ENCODE measurements at places on chromosomes 6 and 20.
A peak's percentile ranks its signal among the peaks of the same experiment; 100 is the strongest.

DNA sequence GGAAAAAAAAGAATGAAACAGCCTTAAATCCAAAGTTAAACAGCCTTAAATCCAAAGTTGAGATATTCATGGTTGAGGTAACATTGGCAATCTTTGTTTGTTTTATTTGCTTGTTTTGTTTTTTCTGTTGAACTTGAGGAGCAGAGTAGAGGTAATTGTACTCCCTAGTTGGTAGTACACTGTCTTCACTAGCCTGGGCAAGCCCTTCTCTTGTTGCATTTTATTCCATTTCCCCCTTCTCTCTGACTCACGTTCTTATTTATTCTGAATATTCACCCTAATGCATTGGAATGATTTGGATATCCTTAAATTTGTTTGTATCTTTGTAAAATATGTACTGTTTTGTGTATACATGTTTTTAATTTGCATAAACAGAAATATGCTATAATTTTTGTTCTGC is 397.6 kb downstream of the CDC5L start:
- DNase-seq, result no peak

GRCh38 chr20:46324960-46325703 is 16.8 kb upstream of the CDH22 start:
- DNase-seq, result no peak

GRCh38 chr6:7529141-7529540 is 12.3 kb upstream of the DSP start:
- DNase-seq, result no peak

DNA sequence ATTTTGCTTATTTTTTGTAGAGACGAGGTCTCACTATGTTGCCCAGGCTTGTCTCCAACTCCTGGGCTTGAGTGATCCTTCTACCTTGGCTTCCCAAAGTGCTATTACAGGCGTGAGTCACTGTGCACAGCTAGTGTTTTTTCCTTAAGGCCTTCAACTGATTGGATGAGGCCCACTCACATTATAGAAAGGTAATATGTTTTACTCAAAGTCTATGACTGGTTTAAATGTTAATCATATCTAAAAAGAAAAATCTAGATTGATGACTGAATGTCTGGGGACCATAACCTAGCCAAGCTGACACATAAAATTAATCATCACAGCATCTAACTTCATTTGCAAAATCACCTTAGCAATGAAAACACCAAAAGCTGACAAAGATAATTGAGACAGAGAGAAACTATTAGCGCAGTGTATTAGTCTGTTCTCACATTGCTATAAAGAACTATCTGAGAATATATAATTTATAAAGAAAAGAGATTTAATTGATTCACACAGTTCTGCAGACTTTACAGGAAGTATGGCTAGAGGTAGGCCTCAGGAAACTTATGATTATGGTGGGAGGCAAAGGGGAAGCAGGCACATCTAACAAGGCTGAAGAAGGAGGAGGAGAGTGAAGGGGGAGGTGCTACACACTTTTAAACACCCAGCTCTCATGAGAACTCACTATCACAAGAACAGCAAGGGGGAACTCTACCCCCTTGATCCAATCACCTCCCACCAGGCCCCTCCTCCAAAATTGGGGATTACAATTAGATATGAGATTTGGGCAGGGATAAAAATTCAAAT is 66.8 kb upstream of the ARHGAP18 start:
- DNase-seq, result no peak

DNA sequence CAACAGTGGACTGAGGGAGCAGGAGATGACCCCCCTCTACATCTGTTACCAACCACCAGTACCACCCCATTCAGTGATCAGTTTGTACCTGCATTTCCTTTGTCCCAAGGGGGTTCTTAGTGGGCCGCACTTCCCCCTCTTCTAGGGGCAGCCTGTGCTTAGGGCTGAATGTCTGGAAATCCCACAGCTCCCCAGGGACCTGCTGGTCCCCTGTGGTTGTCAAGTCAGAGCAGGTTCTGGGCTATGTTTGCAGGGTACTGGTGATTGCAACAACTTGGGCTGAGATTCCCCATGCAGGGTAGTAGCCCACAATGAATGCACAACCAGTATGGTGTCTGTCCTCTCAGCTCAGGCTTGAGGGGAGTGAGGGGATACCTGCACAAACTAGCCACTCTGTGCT is 39.7 kb upstream of the COL10A1 start:
- no peak for DNase-seq

GRCh38 chr6:5045416-5045815 is 39.7 kb upstream of the PPP1R3G start:
- DNase-seq, result no peak

GRCh38 chr6:112774319-112774718 is 427.2 kb downstream of the RFPL4B start:
- DNase-seq, result no peak

DNA sequence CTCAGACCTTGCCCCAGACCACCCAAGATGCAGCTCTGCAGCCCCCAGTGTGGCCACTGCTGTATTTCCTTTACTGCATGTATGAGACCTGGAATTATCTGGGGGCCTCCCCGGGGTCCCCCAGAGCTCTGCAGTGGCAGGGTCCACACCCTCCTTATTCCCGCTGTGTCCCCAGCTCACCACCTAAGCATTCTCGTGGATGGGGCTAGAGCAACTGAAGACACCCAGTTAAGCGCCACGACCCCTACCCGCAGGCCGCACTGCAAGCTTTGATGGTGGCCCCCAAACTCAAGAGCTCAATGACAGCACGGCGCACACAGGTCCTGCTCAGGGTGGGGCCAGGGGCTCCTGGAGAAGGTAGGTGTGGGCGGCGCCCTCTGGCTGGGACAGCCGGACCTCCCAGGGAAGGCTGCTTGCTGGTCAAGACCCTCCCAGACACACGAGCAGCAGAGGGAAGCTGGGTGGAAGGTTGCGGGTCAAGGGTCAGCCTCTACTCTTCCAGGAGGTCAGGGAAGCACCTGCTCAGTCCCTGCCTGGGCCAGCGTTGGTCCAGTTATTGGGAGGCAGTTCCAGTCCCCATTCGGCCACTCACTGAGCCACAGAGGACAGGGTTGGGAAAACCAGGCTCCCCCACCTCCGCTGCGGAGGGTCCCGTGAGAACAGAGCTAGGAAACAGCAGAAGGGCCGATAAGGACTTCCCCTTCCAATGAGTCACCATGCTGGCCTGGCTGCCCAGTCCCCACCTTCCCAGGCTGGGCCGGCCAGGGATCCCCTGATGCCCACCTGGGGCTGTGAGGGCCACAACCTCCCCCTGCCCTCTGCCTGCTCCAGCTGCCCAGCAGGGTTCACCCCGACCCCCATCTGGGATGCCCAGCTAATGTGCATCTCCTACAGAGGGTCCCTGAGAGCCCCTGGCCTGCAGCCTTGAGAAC is 2.9 kb downstream of the LAMA5 start:
- no peak for DNase-seq

DNA sequence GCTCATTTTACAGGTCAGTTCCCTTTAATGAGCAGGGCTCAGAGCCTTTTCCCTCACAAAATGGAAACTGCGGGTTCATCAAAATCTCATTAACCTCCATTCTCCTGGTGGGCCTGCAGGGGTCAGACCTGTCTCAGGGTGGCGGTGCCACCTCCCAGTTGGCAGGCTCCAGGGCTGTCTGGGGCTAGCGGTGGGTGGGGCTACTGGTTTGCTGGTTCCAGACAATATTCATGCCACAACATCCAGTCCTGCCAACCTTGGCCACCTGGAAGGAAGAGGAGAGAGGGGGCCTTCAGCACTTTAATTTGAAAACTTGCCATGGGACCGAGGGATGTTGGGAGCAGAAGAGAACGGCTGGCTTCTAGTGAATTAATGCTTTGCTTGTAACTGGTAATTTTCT is 41.9 kb upstream of the CTNNBL1 start:
- DNase-seq, result peak; percentile 8

DNA sequence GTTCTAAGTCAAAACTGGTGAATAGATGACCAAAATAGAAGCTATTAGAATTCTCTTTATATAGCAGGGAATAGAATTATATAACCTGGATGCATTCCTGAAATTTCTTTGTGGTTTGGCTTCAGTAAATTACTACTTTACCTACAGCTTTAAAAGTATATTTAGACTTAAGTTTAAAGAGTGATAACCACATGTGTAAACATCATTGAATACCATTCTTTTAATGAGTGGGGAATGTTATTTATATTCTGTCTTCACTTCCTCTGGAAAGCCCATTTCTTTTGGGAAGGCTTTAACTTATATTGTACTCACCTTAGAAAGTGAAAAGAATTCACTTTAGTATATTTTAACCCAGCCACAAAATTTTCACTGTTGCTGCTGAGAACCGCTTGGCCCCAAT is 39.1 kb downstream of the PLEKHG1 start:
- DNase-seq, result no peak

DNA sequence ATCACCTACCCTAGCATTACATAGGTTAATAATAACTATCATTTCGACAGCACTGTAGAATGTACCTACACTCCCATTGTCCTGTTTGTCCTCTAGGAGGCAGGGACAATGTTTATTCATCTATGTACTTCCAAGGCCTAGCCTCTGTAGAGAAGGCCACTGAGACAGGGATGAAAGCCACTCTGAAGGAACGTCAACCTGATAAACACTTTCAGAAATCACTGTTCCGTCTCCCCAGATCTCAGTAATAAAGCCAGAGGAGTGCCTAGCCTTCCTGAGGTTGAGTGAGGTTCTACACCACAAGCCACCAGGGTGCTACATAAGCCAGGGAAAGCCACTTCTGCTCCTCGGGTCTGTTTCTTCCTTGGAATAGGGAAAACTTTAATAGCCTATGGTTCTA is 44.8 kb downstream of the POPDC3 start:
- no peak for DNase-seq

DNA sequence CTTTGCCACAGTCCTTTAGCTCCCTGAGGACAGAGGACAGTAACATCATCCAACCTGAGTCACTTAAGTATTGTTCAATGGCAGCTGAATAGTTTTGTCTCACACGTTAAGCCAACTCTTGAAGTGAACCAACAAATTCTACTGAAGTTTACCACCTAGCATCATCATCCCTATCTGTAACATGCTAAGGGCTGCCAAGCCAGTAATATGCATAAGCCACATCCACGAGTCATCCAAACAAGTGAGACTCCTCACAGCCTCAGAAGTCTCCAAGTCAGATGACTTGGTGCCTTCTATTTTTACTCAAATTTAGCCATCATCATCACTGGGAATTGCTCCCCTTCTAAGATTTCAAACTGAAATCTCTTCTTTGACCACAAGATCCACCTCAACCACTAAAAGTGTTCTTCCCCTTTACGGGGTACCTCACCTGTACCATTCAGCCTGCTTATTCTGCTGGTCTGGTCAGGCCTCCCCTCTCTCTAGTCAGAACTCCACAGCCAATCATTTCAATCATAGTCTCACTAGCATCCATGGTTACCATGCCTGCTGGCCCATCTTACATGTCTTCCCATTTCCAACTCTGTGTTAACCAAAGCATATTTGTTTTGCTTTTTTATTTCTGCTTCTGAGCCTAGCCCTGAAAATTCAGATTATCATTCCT is 73.7 kb downstream of the DTNBP1 start:
- DNase-seq, result no peak

GRCh38 chr6:18080544-18080943 is 41.9 kb downstream of the NHLRC1 start:
- no peak for DNase-seq

DNA sequence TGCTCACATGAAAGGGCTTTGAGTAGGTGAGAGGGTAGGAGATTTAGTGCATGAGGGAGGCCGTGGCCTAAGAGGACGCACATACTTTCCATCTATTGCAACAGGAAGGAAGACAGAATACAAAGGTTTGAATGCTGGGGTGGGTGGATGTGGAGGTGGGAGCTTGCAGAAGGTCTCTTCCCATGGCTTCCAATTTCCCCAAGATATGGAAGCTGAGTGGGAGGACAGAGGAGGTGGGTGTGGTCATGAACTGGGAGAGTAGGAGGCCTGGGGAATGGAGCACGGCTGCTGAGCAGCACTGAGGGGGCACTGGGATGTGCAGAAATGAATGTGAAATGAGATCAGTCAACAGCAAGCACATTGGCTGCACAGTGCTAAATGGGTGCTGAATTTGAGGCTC is 70.3 kb downstream of the SCML4 start:
- DNase-seq, result no peak

DNA sequence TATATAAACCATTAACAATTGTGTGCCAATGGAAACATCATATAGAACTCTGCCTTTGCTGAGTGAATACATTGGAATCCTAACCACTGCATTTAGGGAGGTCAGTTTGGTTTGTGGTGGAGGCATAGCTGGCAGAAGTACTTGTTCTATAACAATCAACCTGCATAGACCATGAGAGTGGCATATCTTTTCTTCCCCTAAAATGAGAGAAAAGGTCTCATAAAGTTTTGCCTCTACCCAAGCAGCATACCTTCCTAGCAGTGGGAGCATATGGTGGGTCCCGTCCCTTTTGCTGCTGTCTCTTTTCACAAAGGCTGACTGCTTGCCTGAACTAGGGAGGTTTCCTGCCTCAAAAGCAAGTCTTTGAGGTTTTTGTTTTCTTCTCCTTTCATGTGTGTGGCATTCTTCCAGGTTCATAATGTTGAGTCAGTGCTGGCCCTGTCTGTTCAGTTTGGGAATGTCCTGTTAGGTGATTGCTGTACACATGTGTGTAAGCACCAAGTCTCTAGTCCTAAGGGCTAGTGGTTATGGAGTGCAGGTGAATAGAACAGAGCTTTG is 61.2 kb upstream of the SUPT3H start:
- no peak for DNase-seq
